ENCODE measurements at places on chromosomes 12 and 14.

DNA sequence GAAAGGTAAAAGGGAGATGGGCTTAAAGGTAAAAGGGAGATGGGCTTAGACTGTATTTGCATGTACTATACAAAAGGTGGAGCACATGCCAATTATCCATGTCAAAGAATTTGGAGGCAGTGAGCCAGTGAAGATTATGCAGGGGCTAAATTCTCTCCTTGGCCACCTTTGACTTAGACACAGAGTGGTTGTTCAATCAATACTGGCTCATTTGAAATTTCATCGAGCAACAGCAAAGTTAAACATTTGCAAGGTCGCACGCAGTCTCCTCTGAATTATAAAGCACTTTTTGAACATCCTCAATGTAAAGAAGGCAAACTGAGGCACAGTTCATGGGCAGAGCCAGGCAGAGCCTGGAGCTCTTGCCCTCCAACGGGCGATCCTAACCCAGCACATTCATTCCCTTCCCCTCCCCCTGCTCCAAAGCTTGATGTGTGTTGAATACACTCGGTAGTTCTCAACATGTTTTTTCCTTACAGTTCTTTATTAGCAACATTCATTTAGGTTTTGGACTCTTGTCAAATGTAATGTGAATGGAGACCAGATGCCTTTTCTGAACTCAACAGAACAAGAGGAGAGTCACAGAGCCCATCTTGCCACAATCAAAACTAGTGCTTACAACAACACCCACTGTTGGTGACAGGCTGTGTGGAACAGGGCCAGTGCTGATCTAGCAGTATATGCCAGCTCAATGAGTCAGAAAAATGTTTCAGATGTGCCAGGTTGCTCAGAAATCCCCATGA lies 169.7 kb upstream of the G2E3 start:
- no peak for DNase-seq

GRCh38 chr12:106190581-106190980 lies 51.8 kb upstream of the NUAK1 start:
- DNase-seq = no peak

DNA sequence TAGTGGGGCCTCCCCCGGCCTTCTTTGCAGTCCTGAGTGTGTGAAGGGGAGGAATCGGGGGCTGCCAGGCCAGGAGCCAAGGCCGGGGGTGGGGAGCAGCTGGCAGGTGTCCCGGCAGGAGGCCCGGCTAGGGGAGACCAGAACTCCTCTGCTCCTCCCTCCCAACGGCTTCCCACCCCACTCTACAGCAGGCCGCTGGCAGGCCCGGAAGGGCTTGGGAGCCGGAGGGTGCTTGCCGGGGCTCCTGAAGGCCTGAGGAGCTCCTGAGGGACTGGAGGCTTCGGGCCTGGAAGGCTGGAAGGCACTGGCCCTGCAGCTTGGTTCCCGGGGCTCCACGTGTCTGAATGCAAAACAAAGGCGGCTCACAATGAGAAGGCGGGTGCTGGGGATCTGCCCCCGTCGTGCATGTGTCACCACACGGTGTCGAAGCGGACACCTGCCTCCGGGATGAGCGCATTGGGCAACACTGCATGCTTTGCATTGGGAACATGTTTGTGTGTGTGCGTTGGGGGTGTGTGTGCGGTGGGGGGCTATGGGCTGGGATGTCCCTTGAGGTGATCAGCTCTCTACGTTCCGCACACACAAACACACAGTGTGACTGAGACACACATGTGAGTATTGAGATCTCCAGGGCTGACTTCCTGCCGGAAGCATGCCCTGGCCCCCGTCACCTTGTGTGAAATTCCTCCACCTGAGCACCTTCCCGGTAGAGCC lies 30.9 kb upstream of the ANKRD9 start:
- no peak for DNase-seq

GRCh38 chr12:66726556-66726955 lies 47.7 kb upstream of the GRIP1 start:
- DNase-seq = no peak

GRCh38 chr12:51692016-51692415 lies 101.0 kb downstream of the SCN8A start:
- DNase-seq = no peak

All from effector CD8-positive, alpha-beta T cell (primary cell).